ENCODE measurements at places on chromosomes 12 and 14.

DNA sequence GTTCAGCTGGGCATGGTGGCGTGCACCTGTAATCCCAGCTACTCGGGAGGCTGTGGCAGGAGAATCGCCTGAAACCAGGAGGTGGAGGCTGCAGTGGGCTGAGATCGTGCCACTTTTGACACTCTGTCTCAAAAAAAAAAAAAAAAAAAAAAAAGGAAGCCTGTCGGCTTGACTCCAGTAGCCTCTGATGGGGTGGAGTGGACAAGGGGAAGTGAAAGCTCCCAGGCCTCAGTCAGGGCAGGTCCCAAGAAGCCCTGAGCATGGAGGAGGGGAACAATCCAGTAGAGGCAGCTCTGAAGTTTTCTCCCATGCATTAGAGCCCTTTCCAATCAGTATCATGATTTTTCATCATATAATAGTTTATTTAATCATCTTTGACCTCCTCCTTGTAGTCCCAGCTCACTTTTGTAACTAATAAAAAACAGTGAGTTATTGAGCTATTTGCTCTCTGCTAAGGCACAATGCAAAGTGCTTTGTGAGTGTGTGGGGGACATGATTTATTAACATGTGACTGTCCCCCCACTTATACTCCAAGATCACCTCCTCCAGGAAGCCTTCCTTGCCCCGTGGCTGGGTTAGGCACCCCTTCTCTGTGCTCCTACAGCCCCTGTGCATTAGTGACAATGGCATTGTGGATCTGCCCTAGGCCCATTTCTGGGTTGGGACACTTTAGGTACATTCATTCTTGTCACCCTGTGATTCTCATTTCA lies 4.7 kb upstream of the SSH1 start:
- ATAC-seq: no peak

DNA sequence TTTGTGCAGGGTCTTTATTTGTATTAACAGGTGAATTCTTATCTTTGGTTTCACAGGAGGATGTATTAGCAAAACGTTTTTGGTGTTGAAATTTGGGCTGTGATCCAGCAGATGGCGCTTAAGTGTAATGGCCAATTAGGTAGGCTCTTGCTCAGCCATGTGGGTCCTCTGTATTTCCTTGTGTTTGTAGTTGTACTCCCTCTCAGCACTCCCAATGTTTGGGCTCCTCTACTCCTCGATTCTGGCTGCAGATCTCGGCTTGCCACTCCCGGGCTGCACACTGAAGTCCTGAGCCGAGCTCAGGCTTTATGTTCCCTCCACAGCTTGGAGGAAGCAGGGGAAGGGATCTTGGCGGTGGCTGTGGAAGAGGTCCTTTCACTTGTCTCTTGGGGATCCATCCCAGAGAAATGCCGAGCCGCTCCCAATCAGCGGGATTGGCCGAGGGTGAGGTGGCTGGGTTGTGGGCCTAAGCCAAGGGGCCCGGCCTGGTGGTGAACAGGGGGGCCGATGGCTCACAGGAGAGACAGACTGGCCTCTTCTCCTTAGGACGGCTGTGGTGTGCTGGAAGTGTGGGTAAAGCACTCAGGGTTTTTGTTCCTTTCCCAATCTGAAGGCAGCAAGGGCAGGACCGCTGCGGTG lies 133.7 kb downstream of the AEBP2 start:
- ATAC-seq: no peak

DNA sequence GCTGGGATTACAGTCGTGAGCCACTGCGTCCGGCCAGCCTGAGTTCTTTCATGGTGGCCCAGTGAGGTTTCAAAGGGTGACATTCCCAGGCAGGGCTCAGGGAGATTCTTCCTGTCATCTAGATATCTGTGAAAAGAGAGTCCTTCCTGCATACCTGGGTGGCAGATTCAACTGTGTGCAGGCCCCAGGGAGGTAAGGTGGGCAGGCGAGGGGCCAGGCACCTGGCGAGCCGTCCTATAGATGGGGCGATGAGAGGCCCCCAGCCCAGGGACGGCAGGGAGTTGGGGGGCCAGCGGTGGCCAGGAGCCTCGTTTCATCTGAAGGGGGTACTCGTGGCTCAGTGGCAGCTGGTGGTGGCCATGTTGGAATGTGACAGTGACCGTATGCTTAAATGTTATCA lies 7.1 kb upstream of the EP400 start:
- ATAC-seq: no peak

- no peak for ATAC-seq
Measured at GRCh38 chr14:105005929-105006830, 14.7 kb downstream of the CDCA4 start.

DNA sequence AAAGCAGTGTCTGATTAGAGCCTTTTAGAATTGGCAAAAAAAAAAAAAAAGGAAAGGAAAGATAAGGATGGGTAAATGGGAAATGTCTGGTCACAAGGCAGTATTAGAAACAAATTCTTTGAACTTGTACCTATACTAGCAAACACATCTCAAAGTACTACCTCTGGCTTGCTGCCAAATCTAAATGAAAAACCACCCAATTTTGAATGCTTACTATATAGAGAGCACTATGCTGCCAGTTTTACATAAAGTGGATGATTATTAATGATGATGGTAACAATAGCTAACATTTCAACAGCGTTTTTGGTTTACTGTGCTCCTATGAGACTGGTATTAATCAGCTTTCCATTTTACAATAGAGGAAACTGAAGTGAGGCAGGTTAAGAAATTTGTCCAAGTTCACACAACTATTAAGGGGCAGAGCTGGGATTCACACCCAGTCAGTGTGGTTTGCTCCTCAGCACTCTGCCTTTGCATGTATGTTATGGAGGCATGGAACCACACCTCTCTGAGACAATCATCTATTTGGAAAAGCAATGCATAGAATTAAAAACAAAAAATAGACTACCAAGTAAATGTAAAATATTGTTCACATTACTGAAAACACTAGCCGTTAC lies 34.2 kb downstream of the ATP2B1 start:
- no peak for ATAC-seq

DNA sequence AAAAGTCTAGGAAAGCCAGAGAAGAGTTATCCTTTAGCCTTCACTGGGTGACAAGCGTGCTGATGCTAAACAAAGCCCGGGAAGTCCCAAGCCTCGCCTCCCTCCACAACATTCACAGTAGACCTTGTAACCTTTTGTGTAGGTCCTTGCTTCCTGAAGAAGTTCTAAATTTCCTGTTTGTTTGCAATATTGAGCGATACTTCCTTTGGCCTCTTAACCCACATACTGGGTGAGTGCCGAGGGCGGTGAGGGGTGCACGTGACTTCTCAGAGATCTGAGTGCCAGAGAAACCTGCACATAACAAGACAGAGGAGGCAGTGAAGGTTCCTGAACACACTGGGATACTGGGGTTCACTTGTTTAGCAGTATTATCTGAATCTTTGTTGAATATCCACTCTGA lies 134.3 kb downstream of the PLXNC1 start:
- ATAC-seq: peak; percentile 87

DNA sequence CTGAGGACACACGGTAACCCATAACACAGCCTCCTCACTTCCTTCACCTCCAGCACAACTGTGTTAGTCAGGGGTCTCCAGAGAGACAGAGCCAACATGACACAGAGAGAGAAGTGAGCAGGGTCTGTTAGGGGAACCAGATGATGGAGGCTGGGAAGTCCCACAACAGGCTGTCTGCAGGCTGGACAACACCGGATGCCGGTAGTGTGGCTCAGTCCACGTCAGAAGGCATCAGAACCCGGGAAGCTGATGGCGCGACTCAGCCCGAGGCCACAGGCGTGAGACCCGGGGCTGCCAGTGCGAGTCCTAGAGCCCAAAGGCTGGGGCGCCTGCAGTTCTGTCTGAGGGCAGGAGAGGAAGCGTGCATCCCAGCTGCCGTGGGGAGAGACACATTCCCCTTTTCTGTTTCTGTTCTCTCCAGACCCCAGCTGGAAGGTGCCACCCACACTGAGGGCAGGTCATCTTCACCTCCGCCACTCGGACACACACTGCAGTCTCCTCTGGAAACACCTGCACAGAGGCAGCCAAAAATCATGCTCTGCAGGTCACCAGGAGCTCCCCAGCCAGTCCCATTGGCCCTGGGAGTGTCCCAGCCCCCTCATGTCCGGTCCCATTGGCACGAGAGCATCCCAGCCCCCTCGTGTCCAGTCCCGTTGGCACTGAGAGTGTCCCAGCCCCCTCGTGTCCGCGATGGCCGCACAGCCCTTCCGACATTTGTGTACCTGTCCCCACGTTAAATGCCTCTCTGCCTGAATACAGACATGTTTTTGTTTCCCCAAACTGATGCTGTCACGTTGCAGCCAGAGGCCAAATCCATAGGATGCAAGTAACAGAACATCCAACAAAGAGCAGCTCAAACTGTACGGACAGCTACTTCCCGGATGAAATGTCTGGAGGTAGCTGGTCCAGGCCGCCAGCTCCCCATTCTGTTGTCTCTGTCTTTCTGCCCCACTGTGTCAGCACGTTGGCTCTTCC lies 7.9 kb upstream of the FBRSL1 start:
- ATAC-seq: no peak

- no peak for ATAC-seq
Measured at GRCh38 chr14:69803753-69804152, 6.7 kb upstream of the SLC10A1 start.

- no peak for ATAC-seq
Measured at GRCh38 chr14:89493877-89494634, 77.0 kb upstream of the FOXN3 start.

DNA sequence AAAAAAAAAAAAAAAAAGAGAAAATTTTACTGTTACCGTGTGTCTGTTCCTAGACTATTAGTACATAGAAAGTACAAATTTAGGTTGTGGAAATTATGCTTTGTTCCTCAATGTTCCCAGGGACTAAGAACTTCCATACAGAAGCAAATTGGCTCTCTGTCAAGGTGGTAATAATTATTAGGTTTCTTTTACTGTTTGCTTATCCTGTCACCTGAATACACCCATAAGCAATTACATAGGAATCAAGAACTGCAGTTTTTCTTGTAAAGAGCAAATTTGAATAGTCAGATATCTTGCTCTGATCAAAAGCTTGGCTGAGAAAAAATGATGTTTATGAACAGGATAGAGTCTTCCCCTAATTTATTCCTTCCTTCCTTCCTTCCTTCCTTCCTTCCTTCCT lies 191.2 kb downstream of the AEBP2 start:
- no peak for ATAC-seq

DNA sequence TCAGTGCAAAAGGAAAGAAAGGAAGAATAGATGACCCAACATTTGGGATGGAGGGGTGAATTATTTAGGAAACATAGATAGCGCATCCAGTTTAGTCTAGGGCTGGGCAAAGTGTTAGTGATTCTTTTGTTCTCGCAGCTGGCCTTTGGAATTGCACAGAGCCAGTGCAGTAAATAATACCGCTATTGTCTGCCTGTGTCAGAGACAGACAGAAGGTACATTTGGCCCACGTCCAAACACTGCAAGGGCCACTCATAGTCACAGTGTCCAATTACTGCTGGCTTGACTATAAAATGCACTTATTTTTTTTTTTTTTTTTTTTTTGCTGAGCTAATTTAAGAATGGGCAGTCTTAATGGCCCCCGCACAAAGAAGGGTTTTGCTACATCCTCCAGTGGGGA lies 638.6 kb downstream of the BCL11B start:
- no peak for ATAC-seq

DNA sequence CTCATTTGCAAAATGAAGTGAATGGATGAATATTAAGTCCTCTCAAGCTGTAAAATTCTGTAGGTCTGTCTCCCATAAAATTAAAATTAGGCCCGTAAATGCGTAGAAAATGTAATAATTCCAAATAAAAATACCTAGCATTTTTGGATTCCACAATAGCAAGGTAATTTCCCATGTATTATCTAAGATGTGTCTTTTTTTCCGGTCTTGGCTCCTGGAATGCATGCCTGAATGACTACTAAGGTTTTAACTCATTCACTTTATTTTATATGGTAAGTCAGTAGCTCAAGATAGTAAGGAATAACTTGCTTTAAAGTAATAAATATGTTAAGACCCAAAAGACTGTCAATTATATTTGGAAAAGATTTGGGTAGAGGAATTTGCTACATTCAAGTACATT lies 11.1 kb downstream of the TXNRD1 start:
- ATAC-seq: no peak

DNA sequence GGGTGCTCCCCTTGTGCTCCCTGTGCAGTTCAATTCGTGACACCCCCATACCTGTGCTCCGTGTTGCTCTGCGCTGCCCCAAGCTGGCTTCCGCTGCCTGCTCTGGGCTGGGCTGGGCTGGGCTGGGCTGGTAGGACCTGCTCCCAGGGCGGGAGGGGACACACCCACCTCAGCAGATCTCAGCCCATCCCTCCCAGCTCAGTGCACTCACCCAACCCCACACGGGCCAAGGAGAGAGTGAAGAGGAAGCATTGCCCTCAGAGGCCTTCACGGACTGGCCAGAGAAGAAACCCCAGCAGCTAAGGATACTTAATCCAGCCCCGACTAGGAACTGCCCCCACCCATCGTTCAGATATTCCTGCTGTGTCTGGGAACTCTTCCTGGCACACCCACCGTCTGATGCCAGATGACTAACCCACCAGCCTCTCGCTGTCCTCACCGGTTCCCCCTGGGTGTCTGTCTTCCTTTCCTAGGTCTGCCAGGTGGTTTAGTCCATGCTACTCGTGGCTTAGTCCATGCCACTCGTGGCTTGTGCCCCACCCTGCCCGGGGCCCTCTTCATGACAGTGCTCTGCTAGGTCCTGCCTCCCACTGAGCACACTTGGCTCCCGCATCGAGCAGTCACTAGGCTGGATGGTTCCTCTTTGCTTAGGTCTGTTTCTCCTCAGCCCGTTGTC lies at the start of gene LPAR5:
Gene LPAR5 (minus strand): TSS at position 104 of the 676 bp plus-strand sequence. CDS start 14,711 bp downstream, outside the sequence.
- peak; percentile 43 for ATAC-seq

DNA sequence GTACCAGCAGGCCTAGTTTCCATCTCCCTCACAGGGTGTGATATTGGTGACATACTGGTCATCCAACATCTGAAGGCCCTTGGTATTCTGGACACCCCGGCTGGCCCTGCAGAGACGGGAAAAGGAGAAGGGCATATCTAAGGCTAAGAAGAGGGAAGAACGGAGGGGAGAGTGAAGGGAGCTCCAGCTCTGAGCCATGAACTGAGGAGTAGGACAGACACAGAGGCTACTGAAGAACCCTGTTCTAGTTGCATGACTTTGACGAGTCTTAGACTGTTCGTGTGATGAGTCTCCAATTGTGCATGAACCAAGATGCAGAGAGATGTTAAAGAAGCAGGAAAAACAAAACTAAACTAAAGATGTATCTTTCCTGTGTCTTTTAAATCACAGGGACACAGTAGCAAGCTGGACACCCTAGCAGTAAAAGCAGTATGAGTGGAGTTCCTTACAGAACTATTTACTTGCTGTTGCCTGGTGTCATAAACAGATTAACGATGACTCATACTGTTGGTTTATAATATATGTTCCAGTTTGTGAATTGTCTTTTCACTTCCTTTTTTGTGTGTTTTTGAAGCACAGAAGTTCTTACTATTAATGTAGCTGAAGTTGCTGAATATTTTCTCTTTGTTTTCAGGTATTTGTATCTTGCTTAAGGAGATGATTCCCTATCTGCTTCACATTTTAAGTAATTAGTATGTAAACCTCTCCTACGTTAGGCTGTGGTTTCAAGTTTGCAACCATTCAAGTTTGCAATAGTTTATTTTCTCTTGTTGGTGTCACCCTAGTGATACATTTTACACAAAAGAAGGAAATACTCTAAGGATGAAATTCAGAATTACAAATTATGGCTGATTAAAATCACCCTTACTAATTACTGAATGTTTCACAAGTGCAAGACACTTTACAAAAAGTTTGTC lies 15.7 kb downstream of the FAR2 start:
- ATAC-seq: peak; percentile 90

Measured in activated T-helper 17 cell treated with anti-CD3 and anti-CD28 coated beads, Interleukin-2, amount 50 U/mL, for 72 hours (primary cell).